ENCODE measurements at places on chromosomes 1 and 21. TPM values are rescaled to one million over a fixed set of nuclear protein-coding genes. Genes with fewer than 3 reads are reported as not detected.

Gene TRABD2B
- 3.8 TPM for polyA plus RNA-seq

Gene OR10Z1
- 0.05 TPM for polyA plus RNA-seq

Gene KPRP
- not detected for polyA plus RNA-seq

Gene ADAM30
- not detected for polyA plus RNA-seq

Gene ADORA3
- 0.54 TPM for polyA plus RNA-seq

Gene PPIAL4G
- not detected for polyA plus RNA-seq

DNA sequence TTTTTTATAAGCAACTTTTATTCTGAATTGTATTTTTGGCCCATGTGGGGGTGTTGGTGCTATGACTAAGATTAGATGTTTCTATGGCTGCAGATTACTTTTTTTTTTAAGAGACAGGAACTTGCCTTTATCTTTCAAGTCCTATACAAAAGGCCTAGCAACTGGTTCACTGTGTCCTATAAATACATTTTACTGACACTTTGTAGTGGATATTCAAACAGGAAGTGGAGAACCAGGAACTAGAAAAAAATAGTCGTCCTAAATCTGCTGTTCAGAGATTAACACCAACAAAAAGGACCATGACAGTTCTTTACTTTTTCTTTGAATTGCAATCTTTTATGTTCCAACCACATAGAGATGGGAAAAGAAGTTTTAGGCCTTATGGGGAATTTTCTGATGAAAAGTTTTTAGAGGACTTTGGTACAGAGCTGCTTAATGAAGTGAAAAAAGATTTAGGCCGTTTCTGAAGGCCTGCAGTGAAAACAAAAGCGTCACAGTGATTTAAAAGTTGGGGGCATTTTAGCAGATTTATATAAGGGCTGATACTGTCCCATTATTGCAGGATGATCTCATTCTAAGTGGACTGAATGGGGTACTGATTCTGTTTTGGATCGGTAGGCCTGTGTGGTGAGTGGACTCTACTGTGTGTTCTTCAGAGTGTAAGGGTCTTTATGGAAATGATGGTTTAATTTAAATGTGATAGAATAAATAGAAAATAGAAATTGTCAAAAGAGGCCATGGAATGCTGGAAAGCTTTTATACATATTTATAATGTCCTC, 136.4 kb upstream of the DEPDC1 start:
- DNase-seq: no peak

- DNase-seq: no peak
Observed at GRCh38 chr1:40783001-40783905, at the start of gene KCNQ4. TSS of gene KCNQ4 (plus strand) at chr1:40783787. CDS start at chr1:40784094, 307 bp downstream.

DNA sequence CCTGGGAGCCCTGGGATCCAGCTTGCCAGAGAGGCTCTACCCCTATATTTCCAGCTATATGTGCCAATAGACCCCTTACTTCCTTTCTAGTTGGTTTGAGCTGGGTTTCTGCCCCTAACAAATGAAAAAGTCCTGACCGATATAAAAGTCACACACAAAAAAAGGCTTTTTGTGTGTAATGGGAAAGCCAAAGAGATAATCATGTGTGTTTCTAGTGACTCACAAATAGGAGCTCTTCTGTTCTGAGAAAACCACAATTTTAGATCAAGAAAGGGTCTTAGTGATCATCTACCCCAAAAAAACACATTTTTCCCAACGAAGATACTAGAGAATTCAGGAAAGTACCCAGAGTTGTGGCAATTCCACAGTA, 23.0 kb upstream of the PLEKHA6 start:
- DNase-seq: no peak

GRCh38 chr1:214670098-214670497, 67.1 kb downstream of the CENPF start:
- peak; percentile 58 for DNase-seq

DNA sequence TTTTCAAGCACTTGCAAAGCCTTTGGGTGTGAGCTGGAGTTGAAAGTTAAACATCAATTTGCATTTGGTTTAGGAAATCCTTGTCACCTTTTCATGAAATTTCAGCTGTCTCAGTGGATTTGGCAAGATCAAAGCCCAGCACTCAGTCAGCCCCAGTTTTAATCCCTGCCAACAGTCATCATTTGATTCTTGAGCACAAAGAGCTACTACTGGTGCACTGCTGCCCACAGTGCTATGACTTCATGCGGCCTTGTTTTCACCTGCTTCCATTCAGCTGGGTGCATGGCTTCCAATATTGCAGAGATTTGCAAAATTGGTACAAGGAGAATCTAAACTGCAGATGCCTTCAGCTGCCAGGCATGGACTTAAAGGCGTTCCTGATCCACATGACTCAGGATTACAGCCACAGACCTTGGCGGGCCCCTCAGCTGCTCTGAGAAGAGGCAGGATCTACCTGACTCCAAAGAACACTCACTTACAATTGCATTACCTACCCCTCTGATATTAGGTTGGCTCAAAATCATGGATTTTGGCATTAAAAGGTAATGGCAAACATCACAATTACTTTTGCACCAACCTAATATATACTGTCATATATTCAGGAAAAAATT, 259.1 kb downstream of the DSCAM start:
- no peak for DNase-seq

DNA sequence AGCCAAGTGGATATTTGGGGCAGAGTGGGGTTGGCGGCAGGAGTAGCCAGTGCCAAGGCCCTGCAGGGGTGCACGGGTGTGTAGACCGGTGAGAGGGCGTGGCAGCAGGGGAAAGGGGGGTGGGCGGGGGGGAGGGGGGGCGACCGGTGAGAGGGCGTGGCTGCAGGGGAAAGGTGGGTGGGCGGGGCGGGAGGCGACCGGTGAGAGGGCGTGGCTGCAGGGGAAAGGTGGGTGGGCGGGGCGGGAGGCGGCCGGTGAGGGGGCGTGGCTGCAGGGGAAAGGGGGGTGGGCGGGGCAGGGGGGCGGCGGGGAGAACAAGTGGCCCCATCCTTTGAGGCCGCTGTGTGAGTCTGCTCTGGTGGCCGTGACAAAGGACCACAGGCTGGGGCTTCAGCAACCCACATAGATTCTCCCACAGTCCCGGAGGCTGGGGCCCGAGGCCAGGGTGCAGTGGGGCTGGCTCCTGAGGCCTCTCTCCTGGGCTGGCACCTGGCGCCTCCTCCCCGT, 25.8 kb downstream of the RRP1 start:
- no peak for DNase-seq

- DNase-seq: peak; percentile 17
Observed at GRCh38 chr1:202809597-202810159, 1.1 kb upstream of the PCAT6 start.

- peak; percentile 48 for DNase-seq
Observed at GRCh38 chr1:218348628-218349071, 3.5 kb downstream of the TGFB2 start.

GRCh38 chr1:26257222-26257621, 22.7 kb upstream of the SH3BGRL3 start:
- no peak for DNase-seq

- no peak for DNase-seq
Observed at GRCh38 chr1:40980068-40980452, 564 bp downstream of the CTPS1 start.

- no peak for DNase-seq
Observed at GRCh38 chr1:25757846-25758185, 42.2 kb upstream of the SELENON start.

DNA sequence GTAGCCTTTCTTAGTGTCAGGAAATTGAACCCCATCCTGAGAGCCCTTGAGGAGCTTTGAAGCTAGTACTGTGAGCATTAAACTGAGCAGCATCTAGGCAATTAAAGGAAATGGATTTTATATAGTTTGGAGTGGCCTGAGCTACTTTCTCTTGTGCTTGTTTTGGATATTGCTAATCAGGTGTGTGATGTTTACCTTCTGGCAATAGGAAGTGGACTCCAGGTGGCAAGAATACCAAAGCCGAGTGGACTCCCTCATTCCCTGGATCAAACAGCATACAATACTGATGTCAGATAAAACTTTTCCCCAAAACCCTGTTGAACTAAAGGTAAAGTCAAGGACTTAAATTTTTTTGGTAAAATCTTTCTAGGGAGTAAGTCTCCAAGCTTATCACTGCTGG, 79.4 kb downstream of the MACF1 start:
- no peak for DNase-seq

DNA sequence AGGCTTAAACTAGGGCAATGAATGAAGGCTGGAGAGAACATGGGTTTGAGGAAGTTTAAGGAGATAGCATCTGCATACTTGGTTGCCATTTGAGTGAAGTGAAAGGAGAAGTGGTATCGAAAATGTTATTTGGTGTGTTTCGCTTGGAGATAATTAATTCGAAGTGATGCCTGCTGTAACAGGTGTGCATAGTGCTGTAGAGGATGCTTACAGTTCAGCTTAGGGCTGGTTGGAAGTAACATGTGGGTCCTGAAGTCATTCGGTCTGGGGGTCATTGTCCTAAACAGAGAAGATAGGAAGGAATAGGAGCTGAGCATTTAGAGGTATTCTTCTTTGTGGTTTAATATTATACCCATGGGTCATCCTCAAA, 301 bp upstream of the NUDT17 start:
- no peak for DNase-seq

- DNase-seq: no peak
Observed at GRCh38 chr1:82534996-82535395, 734.3 kb downstream of the ADGRL2 start.

DNA sequence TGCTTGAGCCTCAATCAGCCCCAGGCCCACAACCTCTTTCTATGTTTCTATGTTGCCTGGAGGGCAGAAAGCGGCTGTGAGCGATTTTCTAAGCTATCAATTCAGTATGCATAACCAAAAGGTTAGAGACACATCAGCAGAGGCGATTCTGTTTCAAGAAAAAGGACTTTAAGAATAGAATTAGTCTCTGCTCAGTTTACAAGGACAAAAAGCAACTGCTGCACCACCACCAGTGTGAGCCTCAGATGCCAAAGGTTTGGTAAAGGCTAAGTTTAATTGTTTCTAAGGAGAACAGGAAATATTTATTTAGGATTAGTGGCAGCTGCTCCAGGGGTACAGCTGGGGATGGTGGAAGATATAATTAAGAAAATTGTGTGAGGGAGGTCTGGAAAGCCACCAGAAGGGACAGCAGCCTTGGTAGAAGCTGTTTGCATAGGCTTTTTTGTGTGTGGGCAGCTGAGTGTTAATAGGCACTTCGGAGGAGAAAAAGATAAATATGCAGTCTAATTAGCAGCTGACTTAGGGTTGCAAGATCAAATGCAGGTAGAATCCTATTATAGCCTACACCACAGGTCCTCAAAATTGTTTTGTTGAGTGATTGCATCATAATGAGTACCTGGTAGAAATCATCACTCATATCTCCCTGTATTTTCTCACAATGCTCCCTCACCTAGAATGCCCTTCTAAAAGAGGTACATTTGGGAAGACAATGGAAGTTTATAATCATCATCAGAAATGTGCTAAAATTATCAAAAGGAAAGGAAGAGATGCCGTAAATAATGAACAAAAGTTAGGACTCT, 35.8 kb downstream of the ZC3H11B start:
- no peak for DNase-seq

GRCh38 chr1:29466258-29466657, 229.9 kb downstream of the PTPRU start:
- no peak for DNase-seq

All from muscle of back (tissue), 13 donors.